ENCODE measurements at places on chromosomes 2 and 18.

DNA sequence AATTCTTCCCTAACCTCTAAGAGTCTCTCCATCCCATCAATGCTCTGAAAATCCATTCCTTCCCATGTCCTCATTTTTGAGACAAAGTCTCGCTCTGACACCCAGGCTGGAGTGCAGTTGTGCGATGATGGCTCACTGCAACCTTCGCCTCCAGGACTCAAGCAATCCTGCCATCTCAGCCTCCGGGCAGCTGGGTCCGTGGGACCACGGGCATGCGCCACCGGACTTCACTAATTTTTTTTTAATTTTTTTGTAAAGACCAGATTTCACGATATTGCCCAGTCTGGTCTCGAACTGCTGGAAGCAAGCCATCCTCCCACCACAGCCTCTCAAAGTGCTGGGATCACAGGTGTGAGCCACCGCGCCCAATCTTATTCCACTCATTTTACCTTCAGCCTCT, 1.6 kb downstream of the FEZ2 start:
- no peak for DNase-seq

DNA sequence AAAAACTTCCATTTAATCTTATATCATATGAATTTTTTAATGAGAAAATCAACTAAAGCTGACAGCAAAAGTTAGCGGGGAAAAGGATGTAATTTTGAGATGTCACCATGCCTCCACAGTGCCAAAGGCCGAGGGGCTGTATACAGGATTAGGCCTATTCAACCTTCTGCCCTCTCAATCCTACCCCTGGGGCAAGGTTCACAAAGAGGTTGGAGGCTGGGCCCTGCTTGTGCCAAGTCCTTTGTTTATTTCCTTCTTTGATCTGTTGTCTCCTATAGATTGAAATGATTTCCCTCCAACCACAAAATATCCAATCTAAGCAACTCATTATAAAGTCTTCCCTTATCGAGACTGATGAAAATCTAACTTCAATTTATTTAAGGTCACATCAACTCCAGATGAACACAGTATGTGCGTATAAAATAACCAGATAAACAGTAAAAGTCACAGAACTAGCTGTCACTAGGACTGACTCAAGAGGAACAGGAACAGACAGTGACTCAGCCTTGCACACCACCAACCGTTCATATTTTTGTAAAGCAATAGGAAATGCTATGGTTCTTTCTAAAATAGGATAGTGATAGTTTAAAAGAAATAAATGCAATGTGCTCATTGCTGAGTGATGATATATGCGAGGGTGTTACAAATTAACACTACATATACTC, 95.8 kb downstream of the SLC25A12 start:
- no peak for DNase-seq

GRCh38 chr2:145994910-145995309, 1475.0 kb upstream of the ZEB2 start:
- DNase-seq, result no peak

GRCh38 chr2:12073217-12073852, 326.9 kb downstream of the LPIN1 start:
- DNase-seq, result no peak

DNA sequence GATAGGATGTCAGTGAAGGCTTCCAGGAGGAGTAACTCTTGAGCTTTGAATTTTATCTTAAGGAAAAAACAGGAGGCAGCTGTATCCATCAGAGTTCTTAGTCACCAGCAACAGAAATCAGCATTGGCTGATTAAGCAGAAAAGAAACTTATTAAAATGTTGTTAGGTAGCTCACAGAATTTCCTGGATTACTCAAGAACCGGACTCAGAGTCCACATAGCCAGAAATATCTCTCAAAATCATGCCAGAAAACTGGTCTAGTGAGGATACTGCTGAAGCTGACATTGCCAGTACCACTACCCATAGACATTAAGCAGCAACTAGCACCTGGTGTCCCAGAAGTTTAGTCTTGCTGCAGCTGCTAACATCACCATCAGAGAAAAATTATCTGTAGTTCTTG, 10.1 kb upstream of the AFTPH start:
- no peak for DNase-seq

DNA sequence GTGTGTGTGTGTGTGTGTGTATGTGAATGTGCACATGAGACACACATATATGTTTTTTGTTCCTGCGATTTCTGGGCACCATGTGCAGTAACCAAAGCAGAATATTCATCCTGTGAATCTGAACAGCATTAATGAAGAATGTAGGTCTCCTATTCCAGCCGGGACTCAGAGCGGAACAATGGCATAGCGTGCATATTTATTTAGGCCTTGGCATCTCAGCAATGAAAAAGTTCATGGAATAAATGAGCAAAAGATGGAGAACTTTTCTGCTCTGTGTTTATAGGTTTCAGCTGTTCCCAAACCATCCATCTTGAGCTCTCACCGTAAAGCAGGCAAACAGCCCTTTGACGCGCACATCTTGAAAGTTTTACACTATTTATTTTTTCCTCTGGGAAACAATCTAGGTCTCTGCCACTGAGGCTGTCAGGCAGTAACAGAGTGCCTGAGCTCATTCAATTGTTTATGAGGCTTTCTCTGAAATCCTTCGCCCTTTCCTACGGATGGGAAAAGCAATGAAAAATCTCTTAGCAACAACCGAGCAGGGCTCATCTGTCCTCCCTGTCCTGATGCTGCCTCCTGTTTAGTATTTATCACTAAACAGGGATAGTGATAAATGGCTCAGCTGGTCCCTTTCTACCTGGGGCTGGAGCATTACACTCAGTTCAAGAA, 146.2 kb upstream of the MSH6 start:
- DNase-seq, result no peak

- no peak for DNase-seq
Observed at GRCh38 chr2:1594123-1594372, 150.3 kb downstream of the PXDN start.

Data from DMS 273 treated with DMSO at 0.1 percent for 48 hours (cell line).